Stimulated activated CD8-positive, alpha-beta memory T cell treated with anti-CD3 and anti-CD28 coated beads, Interleukin-2, amount 100 ng/mL, for 1 hour (primary cell): ENCODE measurements at places on chromosomes 5 and 9.

DNA sequence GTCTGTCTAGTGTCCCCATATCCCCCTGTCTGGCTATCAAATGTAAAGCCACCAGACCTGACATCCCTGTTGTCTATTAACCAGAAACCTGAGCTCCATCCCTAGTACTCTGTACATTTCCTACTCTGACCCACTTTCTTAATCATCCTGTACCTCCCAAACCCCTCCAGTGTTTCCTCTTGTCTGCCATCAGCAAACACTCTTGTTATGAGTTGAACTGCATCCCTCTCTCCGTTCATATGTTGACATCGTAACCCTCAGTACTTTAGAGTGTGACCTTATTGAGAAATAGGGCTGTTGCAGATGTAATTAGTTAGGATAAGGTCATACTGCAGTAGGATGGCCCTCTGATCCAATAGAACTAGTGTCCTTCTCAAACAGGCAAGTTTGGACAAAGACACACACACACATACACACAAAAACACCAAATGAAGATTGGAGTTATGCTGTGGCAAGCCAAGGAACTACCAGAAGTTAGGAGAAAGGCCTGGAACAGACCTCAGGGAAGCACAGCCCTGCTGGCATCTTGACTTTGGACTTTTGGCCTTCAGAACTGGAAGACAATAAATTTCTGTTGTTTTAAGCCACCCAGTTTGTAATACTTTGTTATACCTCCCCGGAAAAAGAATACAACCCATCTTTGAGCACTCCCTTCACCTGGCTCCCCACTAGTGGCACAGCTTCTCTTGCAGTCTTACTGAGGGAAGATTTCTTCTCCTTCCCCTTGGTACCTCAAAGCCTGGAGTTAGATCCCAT is 180.0 kb upstream of the PTGER4 start:
- DNase-seq, result no peak

DNA sequence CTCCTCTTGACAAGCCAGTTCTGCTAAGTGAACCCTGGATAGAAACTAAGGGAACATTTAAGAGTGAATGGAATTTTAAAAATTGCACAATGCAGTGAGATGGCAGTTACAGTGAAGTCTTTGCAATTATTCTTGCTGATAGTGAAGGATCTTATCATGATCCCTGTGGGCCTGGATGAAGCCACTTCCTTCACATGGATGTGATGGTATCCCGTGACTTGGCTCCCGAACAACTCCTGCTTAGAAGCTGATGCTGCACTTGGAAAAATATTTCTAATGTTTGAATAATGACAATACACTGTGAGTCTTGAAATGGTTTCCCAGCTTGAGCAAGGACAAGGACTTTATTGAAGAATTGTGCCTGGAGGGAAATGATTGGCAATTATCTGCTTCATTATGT is 49.2 kb upstream of the NTRK2 start:
- no peak for DNase-seq

DNA sequence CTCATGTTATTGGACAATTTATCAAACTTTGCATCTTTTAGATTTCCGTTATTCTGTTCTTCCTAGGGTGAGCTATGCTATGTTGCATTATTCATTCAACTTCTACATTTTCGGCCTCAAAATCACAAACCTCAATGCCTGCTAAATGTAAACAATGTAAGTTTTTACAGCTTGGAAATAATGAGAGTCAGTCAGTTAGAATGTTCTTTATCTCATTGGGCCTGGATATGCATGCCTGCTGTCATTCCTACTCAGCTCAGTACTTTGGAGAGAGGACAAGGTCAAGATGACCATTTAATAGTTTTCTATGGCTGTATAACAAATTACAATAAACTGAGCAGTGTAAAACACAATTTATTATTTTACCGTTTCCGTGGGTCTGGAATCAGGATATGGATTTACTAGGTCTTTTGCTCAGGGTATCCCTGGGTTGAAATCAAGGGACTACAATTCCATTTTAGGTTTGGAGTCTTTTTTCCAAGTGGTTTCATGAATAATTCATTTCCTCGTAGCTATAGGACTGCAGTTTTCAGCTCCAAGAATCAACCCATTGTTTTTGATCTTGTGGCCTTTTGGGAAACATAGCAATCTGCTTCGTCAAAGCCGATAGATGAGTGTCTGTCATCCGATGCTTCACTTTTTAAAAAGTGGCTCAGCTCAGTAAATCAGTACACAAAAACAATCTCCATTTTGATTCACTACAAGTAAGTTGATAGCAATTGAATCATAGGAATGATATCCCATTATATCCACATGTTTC is 1143.2 kb upstream of the CDH6 start:
- no peak for DNase-seq

- DNase-seq, result no peak
Measured at GRCh38 chr9:6764950-6765349, 7.2 kb downstream of the KDM4C start.

- DNase-seq, result no peak
Measured at GRCh38 chr9:80493258-80493657, 921.5 kb downstream of the TLE4 start.

DNA sequence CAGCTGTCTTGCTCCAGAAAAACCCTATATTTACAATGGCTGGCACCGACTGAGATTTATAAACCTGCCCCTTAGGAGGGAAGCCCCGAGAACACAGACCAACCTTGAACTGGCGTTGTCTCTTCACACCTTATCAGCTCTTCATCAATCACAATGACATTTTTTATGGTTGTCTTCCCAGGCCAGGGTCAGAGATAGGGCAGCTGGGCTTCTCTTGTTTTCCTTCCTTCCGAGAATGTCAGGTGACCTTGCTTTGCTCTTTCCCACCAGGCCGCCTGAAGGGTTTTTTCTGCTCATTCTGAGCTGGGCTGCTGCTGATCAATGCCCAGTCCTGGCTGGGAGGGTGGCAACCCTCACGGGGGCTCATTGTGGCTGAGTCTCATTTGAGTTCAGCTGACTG is 619.1 kb downstream of the CCDC171 start:
- no peak for DNase-seq

DNA sequence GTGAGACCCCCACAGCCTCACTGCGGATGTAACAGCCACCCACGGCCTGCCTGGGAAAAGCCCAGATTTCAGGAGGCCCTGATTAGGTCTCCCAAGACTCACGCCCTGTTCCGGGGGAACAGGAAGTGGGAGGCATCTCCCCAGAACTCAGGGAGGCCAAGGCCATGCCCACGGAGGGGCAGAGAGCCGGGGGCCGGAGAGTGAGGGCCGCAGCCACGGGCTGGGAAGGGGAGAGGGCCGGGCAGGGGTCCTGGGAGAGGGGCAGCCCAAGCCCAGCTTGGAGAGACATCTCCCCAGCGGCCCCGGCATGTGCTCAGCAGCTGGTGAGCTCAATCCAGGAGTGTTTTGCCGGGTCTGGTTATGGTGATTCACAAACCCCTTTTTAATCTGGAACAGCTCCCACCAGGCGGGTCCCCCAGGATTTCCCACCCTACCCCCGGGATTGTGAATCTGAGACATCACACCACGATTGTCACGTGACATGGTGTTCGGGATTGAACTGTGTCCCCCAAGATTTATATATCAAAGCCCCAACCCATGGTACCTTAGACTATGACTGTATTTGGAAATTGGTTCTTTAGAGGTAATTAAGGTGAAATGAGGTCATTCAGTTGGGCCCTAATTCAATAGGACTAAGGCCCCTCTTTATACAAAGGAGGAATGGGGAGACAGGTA is 26.6 kb downstream of the KCNT1 start:
- no peak for DNase-seq

- DNase-seq, result no peak
Measured at GRCh38 chr5:147327421-147327820, 92.6 kb downstream of the STK32A start.

DNA sequence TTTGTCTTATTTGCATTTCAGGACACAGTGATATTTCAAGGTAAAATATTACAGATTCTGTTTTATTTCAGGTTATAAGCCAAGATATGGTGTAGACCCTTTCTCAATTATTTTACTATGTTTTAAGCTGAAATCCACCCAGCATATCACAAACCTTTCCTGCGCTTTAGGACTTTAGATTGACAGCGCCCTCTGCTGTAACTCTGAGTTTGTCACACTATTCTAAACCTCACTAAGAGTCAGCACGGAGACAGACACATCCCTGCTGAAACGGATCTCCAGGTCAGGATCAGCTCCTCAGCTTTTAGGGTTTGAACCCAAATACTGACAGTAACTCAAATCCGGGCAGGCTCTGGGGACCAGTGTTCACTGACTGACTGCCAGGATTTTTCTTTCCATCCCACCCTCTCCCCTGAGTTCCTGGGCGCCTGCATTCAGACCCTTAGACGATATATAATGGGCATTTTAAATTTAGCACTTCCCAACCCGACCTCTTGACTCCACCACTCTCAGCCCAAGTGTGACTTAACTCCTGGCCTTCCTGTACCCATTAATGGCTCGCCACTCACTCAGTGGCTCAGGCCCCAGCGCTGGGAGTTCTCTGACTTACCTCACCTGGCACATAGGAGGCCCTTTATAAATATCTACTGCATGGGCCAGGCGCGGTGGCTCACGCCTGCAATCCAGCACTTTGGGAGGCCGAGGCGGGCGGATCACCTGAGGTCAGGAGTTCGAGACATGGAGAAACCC is 33.5 kb downstream of the TLX3 start:
- no peak for DNase-seq

- DNase-seq, result peak; percentile 13
Measured at GRCh38 chr5:32329395-32329834, 16.7 kb upstream of the MTMR12 start.

DNA sequence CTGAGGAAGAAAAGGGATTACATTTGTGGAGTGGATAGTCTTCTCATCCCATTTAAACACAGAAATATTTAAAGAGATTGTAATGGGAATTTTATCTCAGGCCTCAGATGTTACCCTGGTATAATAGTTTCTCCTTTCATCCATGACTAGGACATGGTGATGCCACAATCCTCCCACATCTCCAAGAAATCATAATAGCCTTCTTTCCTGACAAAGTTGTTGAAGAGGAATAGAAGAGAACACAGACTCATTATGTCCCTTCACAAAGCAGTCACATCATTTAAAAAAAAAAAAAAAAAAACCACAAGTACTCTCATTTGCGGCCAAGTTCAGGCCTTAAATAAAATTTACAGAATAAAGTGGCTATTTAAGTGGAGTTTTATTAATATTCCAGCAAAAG is 359.6 kb downstream of the DEPDC1B start:
- DNase-seq, result no peak

DNA sequence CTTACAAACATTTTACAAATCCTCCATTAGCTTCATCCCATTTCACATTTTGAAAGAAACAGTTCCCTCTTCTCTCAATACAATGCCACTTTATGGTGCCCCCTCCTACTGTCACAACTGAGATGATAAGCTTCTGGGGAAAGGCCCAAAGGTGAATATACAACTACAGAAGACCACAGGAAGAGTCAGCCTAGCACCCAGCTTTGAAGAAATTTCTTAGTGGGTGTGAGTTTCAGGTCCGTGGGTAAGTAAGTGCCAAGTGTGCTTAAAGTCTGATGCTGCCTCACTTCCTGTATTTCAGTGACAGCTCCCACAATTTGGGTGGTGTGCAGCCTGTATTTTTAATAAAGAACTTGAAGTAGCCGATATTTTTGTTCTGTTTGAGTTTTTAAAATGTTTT is 68.1 kb downstream of the ARHGEF28 start:
- DNase-seq, result no peak

- DNase-seq, result no peak
Measured at GRCh38 chr9:104345061-104345460, 159.0 kb upstream of the OR13F1 start.

DNA sequence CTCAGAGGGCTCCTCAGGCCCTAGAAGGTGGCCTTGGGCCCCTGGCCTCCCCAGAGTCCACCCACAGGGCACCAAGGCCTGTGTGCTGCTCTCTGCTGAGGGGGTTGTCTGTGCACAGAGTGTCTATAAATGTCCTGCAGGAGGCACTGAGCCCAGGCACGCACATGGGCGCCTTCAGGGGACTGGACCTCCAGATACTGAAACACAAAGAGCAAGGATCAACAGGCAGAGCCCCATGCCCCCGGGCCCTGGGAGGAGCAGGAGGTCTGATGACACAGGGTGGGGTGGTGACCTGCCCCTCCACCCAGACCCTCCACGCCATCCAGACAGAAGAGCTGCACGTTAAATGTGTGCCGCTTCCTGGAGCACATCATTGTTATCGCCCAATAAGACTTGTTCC is 64.6 kb upstream of the SIMC1 start:
- DNase-seq, result no peak

- no peak for DNase-seq
Measured at GRCh38 chr9:129868023-129868871, 33.0 kb downstream of the USP20 start.

DNA sequence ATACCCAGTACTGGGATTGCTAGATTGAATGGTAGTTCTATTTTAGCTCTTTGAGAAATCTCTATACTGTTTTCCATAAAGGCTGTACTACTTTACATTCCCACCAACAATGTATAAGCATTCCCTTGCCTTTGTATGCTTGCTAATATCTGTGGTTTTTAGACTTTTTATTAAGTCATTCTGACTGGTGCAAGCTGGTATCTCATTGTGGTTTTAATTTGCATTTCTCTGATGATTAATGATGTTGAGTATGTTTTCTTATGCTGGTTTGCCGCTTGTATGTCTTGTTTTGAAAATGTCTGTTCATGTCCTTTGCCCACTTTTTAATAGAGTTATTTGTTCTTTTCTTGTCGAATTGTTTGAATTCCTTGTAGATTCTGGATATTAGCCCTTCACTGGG is 512.7 kb upstream of the PAPPA start:
- no peak for DNase-seq

DNA sequence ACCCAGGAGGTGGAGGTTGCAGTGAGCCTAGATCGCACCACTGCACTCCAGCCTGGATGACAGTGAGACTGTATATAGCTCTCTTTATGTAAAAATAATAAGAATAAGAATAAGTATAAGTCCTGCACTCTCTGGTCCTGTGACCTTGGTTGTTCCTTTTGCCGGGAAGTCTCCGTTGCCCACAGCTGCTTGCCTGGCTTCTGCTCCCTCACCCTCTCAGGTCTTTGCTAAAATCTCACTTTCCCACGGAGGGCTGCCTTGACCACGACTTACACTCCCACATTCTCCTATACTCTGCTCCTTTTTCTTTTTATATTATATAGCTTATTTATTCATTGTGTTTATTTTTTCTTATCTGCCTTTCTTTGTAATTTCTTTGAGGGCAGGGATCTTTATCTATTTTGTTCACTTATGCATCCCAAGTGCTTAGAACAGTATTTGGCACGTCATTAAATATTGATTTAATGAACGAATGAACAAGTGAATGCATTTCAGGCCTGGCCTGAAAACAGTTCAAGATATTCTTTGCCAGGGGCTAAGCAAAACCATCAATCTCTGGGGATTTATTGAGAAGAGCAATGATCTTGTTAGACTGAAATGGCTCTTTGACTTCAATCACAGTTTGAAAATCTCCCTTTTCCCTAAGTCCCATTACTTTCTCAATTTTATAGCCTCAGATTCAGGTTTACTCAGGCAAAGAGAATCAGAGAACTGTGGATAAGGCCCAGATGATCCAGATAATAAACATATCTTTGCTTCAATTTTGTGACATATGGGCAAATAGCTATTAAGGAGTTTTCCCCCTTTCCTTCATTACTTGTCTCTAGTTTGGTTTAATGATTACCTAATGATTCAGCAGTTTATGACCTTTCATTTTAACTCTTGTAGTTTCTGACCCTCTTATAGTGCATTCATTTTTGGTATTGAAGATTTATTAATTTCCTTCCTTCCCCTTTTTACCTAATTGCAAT is 60.8 kb upstream of the TMC1 start:
- no peak for DNase-seq

GRCh38 chr9:82582693-82583092 is 480.2 kb downstream of the RASEF start:
- DNase-seq, result no peak
